KBM-7 (cell line): ENCODE measurements at places on chromosomes 2 and 18.

GRCh38 chr2:27123302-27124150 lies at the start of gene ABHD1:
ABHD1 (plus strand) TSS chr2:27123815; CDS start chr2:27123949, 134 bp downstream.
- DNase-seq, result peak; percentile 60

- DNase-seq, result no peak
Measured at GRCh38 chr2:144349674-144350073, 170.2 kb downstream of the ZEB2 start.

- DNase-seq, result no peak
Measured at GRCh38 chr2:148501545-148501944, 143.0 kb upstream of the EPC2 start.

GRCh38 chr2:130351711-130352110 lies 4.1 kb upstream of the PTPN18 start:
- no peak for DNase-seq

DNA sequence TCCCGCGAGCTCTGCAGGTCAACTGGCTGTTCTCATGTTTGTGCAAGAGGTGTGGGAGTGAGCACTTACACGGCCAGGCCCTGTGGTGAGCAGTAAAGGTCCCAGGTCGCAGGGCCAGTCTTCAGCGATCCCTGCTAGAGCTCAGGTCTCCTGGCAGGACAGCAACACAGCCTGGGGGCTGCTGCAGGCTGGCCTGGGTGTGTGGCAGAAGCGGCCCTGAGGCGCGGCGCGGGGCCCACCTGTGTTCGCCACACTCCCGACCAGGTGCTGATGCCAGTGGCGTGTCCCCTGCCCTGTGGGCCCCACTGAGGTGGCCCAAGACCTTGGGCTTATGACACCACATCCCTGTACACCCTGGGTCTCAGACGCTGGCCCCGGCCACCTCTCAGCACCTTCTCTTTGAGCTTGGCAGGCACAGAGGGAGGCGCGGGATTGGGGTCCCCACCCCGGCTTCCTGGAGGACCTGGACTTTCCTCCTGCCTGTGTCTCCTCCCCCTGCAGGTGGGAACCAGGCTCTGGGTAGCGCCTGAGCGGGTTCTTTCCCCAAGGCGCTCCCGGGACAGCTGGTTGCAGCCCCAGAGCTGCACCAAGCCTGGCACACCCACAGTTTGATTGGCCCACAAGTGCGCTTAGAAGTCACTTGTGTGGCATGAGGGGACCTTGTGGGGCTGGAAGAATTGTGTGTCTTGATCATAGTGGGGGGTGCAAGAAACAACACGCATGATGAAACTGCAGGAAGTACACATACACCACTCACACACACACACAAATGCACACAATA lies 59.2 kb downstream of the TWIST2 start:
- DNase-seq, result no peak

DNA sequence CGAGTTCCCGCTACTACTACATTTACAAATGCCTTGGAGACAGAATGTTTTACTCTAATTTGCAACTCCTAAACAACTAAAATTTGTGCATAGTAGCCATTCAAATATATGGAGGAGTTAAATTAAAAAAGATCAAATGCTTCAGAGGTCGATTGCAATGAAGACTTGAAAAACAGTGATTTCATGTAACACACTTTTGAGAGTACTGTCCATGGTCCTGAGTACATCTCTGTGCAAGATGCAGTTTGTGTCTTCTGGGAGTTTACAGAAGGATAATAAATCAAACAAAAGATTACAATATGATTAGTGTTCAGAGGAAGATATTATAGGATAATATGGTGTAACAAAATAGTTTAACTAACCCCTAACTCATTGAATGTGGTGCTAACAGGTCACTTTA lies 894.7 kb downstream of the TMEM182 start:
- peak; percentile 1 for DNase-seq

GRCh38 chr2:8303322-8303832 lies 378.5 kb upstream of the ID2 start:
- peak; percentile 93 for DNase-seq

DNA sequence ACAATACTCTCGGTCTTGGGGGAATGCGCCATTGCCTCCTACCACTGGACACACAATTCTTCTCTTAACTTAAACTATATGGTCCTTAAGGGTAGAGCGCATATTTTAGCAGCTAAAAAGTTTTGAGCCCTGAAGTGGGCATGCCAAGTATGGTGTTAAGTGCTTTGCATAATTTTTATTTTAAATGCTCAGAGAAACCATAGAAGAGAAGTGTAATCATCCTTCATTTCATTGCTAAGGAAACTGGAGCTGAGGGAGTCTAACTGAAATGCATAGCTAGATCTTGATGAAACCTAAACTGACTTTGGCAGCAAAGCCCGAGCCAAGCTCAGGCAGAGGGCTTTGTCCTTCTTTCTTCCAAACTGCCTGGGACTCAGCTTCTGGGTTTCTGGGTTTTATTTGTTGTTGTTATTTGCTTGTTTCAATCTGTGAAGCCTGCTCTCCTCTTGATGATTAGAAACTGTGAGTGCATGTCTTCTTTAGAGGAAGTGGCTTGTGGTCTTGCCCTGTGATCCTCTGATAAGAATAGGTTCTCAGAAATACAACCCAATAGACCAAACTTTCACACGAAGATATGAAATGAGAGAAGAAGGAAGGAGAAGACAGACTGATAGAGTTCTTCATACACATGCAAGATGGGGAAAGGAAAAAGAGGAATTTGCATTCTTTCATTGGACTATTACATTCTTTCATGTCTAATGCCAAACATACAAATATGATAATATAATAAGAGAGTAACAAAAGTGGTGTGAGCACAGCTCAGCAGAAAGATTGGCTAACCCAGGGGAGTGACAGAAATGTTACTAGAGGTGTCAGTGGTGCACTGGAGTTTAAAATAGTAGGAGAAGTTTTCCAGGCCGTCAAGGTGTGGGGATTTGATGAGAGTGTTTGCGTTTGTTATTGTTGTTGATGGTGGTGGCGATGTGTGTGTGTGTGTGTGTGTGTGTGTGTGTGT lies 7.5 kb upstream of the RNF144A start:
- peak; percentile 97 for DNase-seq

- no peak for DNase-seq
Measured at GRCh38 chr2:180520921-180521581, 459.4 kb upstream of the UBE2E3 start.

GRCh38 chr18:10953672-10954071 lies 195.7 kb downstream of the PIEZO2 start:
- no peak for DNase-seq

GRCh38 chr2:127546797-127547196 lies 11.3 kb downstream of the MYO7B start:
- DNase-seq, result no peak

GRCh38 chr18:48825101-48825745 lies 125.5 kb downstream of the SMAD7 start:
- DNase-seq, result no peak

DNA sequence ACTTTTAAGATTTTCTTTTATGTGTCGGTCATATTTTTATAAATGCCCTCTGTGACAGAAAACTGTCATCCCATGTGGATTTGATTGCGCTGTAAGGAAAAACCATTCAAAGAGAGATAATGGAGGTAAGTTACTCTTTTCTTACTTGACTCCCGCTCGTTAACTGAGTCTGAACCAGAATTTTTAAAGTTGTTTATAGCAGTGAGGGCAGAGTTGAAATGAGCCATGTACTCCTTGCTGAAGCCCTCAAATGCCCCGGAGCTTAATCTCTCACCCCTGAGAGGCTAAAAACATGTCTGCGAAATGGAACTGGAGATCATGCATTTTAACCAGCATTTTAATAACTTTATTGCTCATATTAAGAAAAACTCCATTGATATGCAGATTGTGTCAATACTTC lies 320.0 kb upstream of the SOX11 start:
- no peak for DNase-seq

GRCh38 chr2:152431370-152432098 lies 96.6 kb downstream of the FMNL2 start:
- no peak for DNase-seq
